Right hindlimb (tissue), 1 donor: ENCODE measurements at places on chromosomes 16 and 17.
A peak's percentile ranks its signal among the peaks of the same experiment; 100 is the strongest.

DNA sequence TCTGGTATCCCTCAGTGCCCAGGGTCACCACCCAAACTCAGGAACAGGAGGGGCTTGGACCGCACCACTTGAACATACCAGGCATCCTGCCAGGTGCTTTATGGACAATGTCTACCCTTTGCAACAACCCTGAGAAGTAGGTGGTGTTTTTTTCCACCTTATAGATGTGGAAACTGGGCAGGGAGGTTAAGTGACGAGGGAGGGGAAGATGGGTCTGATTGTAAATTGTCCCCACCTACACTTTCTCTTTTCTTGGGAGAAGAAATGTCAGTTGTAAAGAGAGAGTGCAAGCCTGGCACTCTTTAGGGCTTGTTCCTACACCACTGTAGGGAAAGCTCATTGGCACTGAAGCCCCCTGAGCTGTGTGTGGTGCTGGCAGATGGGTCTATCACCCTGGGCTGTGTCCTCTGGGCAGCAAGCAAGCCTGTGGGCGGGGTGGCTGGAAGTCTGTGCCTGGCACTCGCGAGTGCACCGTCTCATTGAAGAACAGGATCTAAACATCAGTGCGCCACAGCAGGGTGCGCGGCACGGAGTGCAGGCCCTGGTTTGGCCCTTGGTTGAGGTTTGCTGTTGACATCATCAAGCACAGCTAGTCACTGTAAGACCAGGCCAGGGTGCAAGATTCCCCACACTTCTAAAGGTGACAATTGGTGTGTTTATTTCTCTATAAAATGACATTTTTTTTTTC lies 15.1 kb downstream of the NOD2 start:
- no peak for DNase-seq

DNA sequence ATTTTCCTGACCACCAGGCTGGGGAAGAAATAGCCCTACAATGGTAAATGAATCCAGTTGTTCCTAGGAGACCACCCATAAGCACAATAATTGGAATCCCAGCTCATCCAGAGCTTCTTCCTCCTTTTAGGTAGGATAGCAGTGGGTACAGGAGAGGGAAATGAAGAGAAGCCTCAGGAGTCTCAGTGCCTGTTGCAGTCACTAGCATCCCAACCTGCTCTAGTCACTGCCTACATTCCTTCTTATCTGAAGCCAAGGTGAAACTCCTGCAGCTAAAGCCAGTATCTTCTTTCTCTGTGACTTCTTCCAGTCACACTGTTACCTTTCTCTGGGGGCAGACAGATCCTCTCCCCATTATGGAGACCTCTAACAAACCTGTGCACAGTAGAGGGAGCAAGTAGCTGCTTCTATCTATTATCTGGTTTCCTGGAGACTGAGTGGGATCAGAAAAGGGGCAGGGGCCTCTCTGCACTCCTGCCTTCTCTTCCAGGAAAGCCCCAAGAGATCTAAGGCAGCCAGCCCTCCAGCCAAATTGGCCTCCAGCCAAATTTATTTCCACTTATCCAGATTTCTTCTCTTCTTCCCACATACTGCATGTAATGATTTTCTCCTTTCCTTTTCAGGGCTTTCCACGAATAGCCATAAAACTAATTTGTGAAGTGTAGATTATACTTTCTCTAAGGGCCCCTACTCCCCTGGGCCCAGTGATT lies 85.5 kb downstream of the SSH2 start:
- DNase-seq, result peak; percentile 82

- no peak for DNase-seq
Observed at GRCh38 chr17:66764506-66764905, 70.4 kb upstream of the CACNG5 start.

DNA sequence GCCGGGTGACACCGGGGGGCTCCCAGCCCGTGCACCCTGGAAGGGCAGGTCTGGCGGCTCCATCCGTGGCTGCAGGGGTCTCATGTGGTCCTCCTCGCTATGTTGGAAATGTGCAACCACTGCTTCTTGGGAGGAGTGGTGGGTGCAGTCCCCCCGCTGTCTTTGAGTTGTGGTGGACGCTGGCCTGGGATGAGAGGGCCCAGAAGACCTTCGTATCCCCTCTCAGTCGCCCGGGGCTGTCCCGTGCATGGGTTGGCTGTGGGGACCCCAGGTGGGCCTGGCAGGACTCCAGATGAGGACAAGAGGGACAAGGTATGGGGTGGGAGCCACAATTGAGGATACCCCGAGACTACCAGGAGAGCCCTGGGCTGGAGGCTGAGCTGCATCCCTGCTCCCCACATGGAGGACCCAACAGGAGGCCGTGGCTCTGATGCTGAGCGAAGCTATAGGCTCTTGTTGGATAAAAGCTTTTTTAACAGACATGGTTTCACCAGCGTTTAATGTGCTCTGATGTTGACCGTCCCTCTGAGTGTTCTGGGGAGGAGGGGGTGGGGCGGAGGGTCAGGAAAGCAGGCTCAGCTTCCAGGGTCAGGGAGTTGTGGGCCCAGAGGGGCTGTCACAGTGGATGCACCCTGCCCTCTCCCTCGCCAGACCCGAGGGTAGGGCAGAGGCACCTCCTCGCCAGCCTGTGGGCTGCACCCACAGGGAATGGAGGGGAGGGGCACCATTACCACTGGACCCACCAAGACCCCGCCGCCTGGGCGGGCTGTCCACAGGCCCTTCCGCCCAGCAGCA lies 5.4 kb downstream of the SPATA2L start:
- peak; percentile 35 for DNase-seq

DNA sequence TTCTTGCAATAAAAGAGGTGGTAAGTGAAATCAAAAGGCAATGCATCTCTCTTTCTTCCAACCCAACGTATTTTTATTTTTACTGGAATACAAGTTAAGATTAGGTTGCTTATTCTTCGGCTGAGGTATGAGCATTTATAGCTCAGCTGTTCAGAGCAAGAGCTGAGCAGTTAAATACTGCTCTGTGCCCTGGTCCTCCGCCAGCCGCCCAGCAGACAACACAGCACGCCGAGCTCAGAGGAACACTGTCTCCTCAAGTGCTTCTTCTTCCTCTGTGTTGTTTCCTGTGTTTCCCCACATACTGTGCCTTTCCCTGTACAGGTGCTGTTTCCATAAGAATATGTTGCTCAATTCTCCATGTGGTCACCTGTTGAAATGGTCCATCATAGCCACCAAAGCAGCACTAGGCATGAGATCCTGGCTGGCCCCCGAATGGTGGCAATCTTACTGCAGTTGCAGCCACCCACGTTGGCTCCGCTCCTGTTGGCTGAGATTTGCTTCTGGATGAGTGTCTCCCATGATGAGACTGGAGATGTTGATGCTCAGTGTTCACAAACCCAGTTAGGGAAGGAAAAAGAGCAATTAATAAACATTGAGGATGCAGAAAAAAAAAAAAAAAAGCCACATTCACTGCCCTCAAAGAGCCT lies 515.3 kb downstream of the GRIN2A start:
- DNase-seq, result no peak

GRCh38 chr17:58233543-58233942 lies 4.8 kb upstream of the LPO start:
- DNase-seq, result no peak

- DNase-seq, result no peak
Observed at GRCh38 chr17:56610321-56610720, 16.8 kb downstream of the NOG start.

DNA sequence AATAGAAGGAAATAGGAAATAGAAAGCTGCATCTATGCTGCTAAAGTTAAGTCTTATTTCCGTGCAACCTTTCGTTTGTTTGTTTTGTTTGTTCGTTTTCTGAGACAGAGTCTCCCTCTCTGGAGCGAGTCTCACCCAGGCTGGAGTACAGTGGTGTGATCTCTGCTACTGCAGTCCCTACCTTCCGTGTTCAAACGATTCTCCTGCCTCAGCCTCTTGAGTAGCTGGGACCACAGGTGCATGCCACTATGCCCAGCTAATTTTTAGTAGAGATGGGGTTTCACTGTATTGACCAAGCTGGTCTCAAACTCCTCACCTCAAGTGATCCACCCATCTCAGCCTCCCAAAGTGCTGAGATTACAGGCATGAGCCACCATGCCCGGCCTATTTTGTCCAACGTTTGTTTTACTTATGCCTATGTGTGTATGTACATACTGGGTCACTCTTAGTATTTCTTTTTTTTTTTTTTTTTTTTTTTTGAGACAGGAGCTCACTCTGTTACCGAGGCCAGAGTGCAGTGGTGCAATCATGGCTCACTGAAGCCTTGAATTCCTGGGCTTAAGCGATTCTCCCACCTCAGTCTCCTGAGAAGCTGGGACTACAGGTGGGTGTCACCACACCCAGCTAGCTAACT lies 16.8 kb downstream of the BMERB1 start:
- DNase-seq, result no peak

DNA sequence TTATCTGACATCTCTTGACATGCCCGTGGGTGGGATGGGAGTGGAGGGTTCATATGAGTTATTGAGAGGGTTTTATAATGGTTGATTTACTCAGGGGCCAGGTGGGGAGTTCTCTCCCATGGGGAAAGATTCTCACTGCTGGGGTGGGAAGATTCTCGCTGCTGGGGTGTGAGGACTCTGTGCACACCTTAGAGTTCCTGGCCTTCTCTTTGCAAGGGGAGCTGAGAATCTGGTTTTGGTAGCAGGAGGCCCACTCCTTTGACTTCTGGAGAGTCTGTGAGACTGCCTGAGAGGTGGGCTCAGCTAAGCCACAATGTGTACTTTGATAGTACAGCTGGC lies 31.5 kb downstream of the TBX4 start:
- DNase-seq, result no peak

GRCh38 chr17:81667754-81668153 lies 1.2 kb downstream of the CCDC137 start:
- no peak for DNase-seq

DNA sequence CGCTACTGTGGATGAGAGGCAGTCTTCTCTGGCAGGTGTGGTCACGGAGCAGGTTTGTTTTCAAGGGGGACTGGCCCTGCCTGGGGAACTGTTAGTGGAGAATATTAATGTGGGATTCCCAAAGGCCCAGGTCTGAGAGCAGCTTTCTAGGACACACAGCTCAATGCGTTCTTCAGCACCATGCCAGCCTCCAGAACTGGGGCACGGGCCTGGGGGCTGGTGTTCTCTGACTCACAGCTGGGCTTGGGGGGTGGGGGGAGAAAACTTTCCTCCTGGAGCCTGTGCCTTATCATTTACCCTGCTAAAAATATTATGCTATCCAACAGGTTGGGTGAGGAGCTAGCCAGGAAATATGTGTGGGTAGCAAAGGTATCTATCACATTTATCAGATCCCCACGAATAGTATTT lies 13.5 kb upstream of the LHX1 start:
- no peak for DNase-seq
